ENCODE measurements at places on chromosomes 16 and 17. TPM values are rescaled to one million over a fixed set of nuclear protein-coding genes. Genes with fewer than 3 reads are reported as not detected.
A peak's percentile ranks its signal among the peaks of the same experiment; 100 is the strongest.

The SLC52A1 gene
- not detected for total RNA-seq

The KRT36 gene
- not detected for total RNA-seq

- no peak for DNase-seq
Observed at GRCh38 chr17:68906638-68907037, 48.6 kb downstream of the ABCA8 start.

The BEAN1 gene
- total RNA-seq: 0.33 TPM

DNA sequence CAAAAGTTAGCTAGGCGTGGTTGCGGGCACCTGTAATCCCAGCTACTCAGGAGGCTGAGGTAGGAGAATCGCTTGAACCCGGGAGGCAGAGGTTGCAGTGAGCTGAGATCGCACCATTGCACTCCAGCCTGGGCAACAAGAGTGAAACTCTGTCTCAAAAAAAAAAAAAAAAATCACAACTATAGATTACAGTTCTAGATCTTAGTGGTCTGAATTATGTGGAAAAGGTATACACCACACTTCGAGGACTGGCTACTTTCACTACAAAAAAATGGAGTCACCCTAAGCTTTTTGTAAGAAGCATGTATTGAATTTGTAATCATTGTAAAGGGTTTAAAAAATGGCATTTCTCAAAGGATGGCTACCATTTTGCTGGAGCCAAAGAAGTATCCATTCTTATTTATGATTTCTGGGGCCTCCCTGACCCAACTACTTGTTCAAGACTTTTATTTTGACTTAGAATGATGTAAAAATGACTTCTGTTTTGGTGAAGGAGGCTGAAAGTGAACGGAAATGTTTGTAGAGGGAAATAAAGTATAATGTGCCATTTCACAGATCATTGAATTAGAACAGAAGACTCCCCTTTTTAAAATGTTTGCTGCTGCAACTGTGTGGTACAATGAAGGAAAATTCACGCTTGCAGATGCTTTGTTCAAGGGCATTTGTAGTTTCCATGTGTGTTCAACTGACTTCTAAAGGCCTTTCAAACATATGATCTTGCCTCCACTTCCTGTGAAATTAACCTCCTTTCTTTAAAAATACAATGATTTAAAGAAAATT lies 37.1 kb upstream of the NOL11 start:
- no peak for DNase-seq

The CCL18 gene
- 1.1 TPM for total RNA-seq

DNA sequence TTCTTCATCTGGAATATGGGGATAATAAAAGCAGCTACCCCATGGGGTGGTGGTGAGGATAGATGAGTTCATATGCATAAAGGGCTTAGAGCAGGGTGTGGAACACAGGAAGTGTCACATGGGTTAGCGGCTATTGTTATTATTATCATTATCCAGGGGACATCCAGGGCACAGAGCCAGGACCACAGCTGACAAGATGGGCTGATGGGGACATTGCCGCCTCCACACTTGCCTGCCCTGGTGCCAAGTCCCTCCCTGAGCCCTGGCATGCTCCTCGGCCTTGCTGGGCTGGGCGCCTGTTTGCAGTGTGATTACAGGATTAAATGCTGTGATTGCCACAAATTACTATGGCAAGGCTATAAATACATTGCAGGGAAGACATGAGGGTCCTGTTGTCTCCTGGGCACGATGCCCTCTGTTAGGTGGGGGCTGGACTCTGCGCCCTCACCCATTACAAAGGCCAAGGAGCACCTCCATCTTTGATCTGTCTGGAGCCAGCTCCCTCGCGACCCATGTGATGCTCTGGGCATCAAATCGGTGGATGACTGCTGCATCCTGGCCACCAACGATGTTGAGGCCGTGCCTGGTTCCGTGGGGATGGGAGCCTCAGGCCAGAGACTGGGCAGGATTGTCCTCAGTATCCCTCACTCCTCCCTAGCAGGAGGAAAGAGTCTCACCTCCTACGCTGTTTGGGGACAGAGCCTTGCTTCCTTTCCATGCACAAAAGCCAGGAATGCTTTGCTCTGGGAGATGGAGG lies 43.2 kb downstream of the PIMREG start:
- no peak for DNase-seq

- DNase-seq: no peak
Observed at GRCh38 chr17:61366076-61366714, 33.4 kb upstream of the TBX2 start.

DNA sequence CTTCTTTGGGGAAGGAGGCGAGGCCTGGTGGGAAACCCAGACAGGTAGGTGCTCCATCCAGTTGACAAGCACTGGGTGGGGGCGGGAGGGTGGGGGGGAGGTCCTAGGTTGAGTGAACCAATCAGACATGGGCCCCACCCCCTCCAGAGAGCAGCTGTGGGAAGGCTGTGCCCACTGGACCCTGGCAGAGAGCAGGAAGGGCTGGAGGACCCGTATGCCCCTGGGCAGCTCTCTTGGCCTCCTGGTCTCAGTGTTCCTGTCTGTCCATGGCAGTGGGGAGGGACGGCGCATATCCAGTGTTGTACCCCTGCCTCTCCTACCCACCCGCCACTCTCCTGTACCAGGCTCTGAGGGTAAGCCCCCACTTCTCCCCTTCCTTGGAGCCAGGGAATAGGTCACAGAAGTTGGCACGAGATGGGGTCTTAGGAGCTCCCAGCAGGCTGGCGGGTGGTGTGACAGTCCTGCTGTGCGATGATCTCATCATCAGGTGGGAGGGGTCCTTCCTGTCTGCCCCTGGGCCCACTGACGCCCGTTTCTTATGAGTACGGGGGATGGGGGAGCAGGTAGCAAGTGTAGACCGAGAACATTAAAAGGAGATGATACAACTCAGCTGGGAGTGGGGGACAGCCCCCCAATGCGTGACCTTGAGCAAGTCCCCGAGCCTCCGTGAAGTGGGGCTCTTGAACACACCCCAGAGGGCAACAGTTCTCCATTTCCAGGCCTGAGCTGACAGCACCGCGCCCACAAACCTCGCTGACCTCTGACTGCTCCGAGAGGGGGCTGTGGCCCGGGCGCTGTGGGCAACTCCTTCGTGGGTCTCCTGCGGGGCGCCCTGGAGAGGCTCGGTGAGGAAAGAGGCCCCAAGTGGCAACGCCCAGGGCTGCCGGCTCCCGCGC lies 1.2 kb upstream of the ZFPM1 start:
- DNase-seq: no peak

The WDR45B gene
- 41.4 TPM for total RNA-seq

GRCh38 chr16:66451548-66451947 lies 24.5 kb downstream of the BEAN1 start:
- DNase-seq: no peak

The NETO2 gene
- 4.4 TPM for total RNA-seq

The MGAT5B gene
- total RNA-seq: 0.08 TPM

- no peak for DNase-seq
Observed at GRCh38 chr17:9313346-9313745, 262.3 kb downstream of the STX8 start.

GRCh38 chr17:41824086-41824485 lies 11.3 kb downstream of the FKBP10 start:
- DNase-seq: no peak

- peak; percentile 86 for DNase-seq
Observed at GRCh38 chr16:30183233-30184095, at the start of gene CORO1A. CORO1A (plus strand) TSS chr16:30183602; CDS start chr16:30185210, 1,608 bp downstream.

DNA sequence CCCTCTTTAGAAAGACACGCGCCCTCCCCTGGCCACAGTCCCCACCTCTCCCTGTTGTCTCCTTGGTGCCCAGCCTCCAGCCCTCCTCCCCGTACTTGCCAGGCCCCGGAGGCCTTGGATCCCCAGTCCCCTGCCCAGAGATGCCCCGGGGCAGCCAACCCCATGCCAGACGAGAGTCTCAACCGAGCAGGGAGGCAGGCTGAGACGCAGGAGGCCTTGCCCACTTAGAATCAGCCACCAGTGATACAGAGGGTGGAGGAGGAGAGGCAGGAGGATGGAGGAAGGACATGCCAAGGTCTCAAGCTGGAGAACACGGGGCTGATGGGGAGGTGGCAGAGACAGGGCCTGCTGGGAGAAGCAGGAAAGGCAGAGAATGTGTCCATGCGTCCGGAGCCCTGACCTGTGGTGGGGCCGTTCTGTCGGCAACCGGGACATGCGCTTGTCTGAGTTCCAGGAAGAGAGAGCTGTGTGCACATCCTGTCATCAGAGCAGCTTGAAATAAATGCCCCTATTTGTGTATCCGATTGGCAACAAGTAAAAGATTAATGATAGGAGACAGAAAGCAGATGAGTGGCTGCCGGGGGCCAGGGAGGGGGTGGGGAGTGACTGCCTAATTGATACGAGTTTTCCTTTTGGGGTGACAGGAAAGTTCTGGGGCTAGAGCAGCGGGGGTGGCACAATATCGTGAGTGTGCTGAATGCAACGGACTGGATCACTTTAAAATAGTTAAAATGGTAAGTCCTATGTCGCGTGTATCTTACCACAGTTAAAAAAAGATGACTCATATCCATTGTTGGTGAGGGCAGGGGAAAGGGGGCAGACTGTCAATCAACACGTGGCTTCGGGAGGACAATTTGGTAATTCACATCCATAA lies 44.7 kb upstream of the MEAK7 start:
- DNase-seq: no peak

Data from left ventricle myocardium inferior (tissue), 1 donor.